ENCODE measurements at places on chromosomes 6 and 20. TPM values are rescaled to one million over a fixed set of nuclear protein-coding genes. Genes with fewer than 3 reads are reported as not detected.

DNA sequence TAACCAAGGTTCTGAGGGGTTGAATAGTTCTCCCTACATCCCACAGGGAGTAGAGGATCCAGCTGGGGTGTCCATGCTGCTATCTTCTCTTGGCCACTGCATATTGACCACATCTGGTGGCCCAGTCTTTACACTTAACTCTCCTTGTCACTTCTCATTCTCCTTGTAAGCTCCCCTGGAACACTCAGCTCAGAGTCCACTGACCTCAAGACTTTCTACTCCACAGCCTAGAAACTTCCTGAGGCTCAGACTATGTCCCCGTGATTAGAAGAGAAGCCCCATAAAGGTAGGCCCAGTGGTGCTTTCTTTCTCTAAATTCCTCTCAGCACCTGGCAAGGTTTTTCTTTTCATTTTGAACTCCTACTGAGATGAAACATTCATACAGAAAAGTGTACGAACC, 13.3 kb upstream of the ZFAND3 start:
- DNase-seq: no peak
- H3K36me3 ChIP-seq: no peaks in the 10 kb centered on the region
- H3K27me3 ChIP-seq: peaks cover 10% of the 10 kb centered on the region
- no peak overlapping the region for H3K27ac ChIP-seq
- H3K4me3 ChIP-seq: no peak overlapping the region

The HLA-G gene
- not detected for total RNA-seq

- H3K4me3 ChIP-seq: peak overlapping the region; percentile 97
- peaks cover 12% of the 10 kb centered on the region for H3K4me1 ChIP-seq
- H3K27ac ChIP-seq: peak overlapping the region; percentile 69
- DNase-seq: no peak
These were observed 715 bp downstream of the PSMF1 start for GRCh38 chr20:1119128-1119505.

DNA sequence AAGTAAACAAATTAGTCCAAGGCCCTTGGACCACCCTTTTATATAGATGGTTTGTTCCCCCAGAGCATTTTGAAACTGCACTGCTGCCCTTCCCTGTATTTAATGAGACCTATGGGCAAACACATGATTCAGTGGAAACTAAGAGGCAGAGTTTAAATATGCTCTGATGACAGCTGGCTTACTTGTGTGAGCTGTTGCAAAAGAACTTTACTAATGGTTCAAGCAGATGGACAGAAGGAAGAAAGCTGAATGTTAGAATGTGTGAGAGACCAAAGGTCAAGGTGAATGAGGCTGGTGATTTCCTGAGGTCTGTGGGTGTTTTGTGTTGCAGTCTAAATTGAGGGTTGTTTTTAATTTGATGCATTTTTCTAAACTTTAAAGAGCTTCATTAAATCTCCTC, 123.0 kb upstream of the CEP162 start:
- H3K27me3 ChIP-seq: no peaks in the 10 kb centered on the region
- H3K4me3 ChIP-seq: no peak overlapping the region
- no peak overlapping the region for H3K27ac ChIP-seq
- no peaks in the 10 kb centered on the region for H3K4me1 ChIP-seq
- no peaks in the 10 kb centered on the region for H3K36me3 ChIP-seq

- no peak overlapping the region for H3K4me3 ChIP-seq
- no peaks in the 10 kb centered on the region for H3K36me3 ChIP-seq
- peak; percentile 44 for DNase-seq
- no peaks in the 10 kb centered on the region for H3K4me1 ChIP-seq
These were observed 86.3 kb downstream of the CHMP4B start for GRCh38 chr20:33897313-33897912.

GRCh38 chr20:62696989-62697388, 11.6 kb upstream of the NTSR1 start:
- no peaks in the 10 kb centered on the region for H3K36me3 ChIP-seq
- H3K27ac ChIP-seq: no peak overlapping the region
- H3K27me3 ChIP-seq: no peaks in the 10 kb centered on the region
- H3K4me1 ChIP-seq: no peaks in the 10 kb centered on the region

DNA sequence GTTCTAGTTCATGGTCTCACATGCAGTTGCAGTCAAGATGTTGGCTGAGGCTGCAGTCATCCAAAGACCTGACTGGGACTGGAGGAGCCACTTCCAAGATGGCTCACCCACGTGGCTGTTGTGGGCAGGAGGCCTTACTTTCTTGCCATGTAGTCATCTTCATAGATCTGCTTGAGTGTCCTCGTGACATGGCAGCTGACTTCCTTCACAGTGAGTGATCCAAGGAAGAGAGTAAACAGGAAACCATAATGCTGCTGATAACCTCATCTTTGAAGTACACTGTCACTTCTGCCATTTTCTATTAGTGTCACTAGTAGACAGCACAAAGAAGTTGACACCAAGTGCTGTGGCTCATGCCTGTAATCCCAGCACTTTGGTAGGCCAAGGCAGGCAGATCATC, 40.1 kb upstream of the AKIRIN2 start:
- H3K27ac ChIP-seq: no peak overlapping the region
- H3K4me3 ChIP-seq: no peak overlapping the region
- no peaks in the 10 kb centered on the region for H3K27me3 ChIP-seq
- H3K36me3 ChIP-seq: no peaks in the 10 kb centered on the region

DNA sequence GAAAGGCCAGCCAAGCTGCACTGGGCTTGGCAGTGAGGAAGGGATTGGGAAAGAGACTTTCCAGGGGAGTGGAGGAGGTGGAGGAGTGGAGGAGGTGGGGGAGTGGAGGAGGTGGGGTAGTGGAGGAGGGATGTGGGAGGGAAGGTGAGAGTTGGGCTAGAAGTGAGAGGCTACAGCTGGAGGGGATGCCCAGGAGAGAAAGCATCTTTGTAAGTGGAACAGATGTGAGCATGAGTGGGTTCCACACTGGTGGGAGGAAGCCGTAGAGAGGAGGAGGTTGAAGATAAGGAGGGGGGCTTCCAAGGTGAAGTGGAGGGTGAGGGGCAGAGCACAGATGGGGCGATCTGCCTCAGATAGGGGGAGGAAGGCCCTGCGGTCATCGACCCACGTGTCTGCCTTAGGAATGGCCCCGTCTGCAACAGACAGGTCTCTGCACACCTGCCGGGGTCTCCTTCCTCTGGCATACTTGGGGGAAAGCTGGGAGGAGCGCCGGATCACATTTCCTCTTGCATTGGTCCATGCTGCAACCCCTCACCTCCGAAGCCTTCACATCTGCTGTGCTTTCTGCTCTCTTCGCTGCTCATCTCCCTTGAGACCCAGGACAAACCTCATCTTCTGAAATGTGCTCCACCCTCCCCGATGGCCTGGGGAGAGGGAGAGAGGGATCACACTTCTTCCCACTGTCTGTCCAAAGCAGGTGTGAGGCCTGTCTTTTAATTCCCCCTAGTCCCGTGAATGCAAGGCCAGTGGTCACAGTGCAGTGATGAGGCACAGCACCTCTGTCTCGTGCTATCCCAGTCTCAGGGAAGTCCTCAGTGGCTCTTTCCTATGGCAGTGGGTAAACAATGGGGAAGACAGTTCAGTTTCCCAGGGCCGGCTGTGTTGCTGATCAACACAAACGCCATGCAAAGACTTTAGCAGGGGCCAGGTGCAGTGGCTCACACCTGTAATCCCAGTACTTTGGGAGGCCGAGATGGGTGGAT, 48.6 kb upstream of the SNX9 start:
- H3K36me3 ChIP-seq: no peaks in the 10 kb centered on the region
- H3K27ac ChIP-seq: no peak overlapping the region
- H3K27me3 ChIP-seq: no peaks in the 10 kb centered on the region
- H3K4me1 ChIP-seq: no peaks in the 10 kb centered on the region
- no peak overlapping the region for H3K4me3 ChIP-seq
